ENCODE measurements at places on chromosomes 3 and 15. TPM values are rescaled to one million over a fixed set of nuclear protein-coding genes. Genes with fewer than 3 reads are reported as not detected.

Gene SUSD5
- 0.35 TPM for polyA plus RNA-seq

- peak; percentile 40 for DNase-seq
These were observed 101.3 kb downstream of the ASB7 start for GRCh38 chr15:100703671-100704070.

GRCh38 chr3:43390255-43390588 is 103.9 kb downstream of the SNRK start:
- no peak for DNase-seq

Gene PPP1R14D
- polyA plus RNA-seq, result 0.30 TPM

- DNase-seq, result no peak
These were observed 19.4 kb upstream of the IQCF6 start for GRCh38 chr3:51798411-51798963.

Gene CIP2A
- 2.2 TPM for polyA plus RNA-seq

All from spleen (tissue), 13 donors.